NCI-H1694 (cell line): ENCODE measurements at places on chromosomes 3 and 15.

GRCh38 chr15:96093063-96093462, 237.4 kb upstream of the NR2F2 start:
- DNase-seq, result no peak

DNA sequence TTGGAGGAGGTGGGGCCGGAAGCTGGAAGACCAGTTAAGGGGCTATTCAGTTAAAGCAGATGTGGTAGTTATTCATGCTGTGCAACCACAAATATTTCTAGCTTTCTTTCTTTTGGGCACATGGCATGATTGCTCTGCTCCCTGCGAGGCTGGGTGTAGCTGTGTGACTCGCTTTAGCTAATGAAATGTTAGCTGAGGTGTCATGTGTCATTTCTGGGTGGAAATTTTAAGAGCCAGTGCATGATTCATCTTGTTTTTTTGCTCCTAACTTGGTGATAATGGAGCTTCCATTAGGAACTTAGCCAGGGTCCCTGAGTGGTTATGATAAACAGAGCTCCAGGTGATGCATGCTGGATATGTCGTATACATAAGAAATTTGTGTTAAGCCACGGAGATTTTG, 300.6 kb downstream of the SATB1 start:
- DNase-seq, result no peak

DNA sequence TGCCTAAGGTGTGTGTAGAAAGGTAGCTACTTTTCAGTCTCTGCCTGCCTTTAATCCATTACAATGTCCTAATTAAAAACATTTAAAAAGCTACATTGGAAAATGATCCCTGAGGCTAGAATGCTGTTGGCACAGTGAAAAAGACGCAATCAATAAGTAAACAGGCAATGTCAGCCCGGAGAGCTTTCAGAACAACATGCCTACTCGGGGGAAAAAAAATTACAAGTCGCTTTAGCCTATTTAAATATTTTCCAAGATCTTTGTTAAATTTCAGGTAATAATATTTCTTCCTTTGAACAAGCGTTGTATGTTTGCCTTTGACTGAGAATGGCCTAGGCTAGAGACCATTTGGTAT, 46.6 kb upstream of the CD47 start:
- no peak for DNase-seq

GRCh38 chr3:102002056-102002455, 152.7 kb downstream of the NFKBIZ start:
- no peak for DNase-seq

DNA sequence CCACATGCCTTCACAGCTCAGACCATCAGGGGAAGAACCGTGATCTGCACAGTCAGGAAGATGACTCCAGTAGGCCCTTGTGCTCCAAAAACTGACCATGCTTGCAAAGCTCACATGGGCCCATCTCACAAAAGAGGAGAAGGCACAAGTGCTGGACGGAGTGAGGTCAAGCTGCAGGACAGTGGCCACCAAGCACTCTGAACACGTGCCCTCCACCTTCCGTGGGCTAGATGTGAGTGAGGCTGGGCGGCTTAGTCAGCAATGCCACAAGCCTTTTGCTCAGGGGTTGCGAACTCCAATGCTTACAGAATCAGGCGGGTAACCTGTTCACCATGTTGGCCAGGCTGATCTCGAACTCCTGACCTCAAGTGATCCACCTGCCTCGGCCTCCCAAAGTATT, 70.9 kb downstream of the SCN5A start:
- no peak for DNase-seq

DNA sequence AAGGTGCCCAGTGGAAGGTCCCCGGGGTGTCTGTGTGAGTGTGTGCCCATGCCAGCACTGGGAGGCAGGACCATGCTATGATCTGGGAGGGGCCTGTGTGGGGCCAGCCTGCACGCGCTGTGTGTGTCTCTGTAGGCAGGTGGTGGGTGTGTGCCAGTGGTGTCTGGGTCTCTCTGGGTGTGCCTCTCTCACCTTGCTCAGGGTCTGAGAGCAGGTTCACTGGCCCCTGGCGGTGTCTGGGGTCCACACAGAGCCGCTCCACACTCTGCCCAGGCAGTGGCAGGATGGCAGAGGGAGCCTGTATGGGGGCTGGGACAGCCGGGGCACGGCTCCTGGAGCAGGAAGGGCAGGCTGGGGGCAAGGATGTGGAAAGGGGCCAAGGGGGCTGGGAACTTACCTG, 12.6 kb downstream of the ITIH4 start:
- no peak for DNase-seq

GRCh38 chr3:121545049-121545573, 677 bp downstream of the POLQ start:
- no peak for DNase-seq

GRCh38 chr3:122898298-122898697, 103.4 kb downstream of the SLC49A4 start:
- DNase-seq, result no peak

DNA sequence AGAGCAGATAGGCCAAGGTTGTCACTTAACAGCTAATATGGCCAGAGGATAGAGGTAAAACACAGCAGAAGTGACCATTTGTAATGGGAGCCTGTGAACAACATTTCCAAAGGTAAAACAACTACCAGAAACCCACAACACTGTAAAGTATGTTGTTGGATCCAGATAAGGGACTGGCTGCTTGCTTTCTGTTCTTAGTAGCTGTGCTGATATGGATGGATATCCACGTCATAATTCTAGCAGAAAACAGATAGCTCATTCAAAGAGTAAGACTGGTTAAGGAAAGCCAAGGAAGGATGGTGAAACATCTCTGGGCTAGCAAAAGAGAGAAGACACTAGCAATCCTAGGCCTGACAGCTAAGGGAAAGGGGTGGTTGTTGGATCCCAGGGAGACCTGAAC, 36.9 kb upstream of the SPRED1 start:
- DNase-seq, result no peak

- no peak for DNase-seq
Observed at GRCh38 chr3:138724443-138724842, 110.3 kb downstream of the PIK3CB start.

DNA sequence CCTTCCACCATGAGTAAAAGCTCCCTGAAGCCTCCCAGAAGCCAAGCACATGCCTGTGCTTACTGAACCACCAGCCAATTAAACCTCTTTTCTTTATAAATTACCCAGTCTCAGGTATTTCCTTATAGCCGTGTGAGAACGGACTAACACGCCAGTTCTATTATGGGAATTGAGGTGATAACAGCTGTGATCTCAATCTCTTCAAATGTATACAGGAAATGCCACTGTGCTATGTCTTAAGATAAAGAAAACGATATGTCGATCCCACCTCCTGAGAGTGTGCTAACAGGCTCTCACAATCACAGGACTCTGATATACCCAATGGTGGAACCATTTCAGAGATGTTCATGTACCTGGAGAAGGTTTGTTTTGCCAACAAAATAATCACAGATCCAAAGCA, 26.2 kb downstream of the CHSY1 start:
- DNase-seq, result no peak

GRCh38 chr15:67296188-67296587, 41.6 kb downstream of the IQCH start:
- no peak for DNase-seq

GRCh38 chr3:34072297-34072696, 273.9 kb downstream of the PDCD6IP start:
- DNase-seq, result no peak

DNA sequence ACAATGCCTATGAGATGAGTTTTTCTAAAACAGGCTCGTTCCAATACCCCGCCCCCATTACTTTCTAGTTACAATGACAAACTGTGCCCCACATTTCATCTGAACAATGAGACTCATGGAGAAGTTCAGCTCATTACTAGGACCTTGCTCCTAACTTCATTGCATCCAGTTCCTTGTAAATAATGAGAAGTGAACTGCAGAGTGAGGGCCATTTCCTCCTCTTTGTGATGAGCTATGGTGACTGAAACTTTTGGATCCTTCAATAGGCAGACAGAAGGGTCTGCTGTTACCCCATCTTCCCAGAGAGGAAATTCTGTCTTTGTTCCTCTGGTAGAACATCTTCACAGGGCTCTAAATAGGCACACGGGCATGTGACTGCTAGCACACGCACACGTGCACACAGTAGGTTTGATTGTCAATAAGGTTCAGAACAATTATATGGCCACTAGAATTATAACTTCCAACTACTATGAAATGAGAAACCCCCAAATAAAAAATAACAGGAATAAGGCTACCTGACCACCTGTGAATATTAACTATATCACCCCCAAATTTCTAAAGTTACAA, 51.8 kb downstream of the SERP1 start:
- no peak for DNase-seq

DNA sequence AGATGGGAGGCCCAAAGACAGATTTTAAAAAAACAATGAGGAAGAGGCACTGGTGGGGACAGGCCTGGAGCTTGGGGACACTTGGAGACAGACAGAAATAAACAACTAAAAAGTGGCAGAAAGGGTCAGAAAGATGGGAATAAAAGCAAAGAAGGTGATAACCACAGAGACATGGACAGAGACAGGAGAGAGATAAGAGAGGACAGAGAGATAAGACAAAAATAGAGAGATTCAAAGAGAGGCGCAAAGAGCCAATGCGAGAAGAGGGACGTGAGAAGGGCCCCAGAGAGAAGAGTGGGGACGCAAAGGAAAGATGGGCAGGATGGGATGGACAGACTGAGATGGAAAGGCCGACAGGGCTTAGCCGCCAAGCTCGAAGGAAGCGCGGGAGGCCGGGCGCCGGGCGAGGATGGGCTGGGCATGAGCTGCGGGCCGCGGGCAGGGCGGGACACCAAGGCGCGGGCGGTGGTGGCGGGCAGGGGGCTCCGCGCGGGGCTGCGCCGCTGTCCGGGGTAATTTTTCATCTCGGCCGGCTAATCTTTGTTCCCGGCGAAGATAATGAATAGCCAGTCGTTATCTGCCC, 3.1 kb upstream of the GATA2 start:
- no peak for DNase-seq

GRCh38 chr15:93189561-93189960, 100.5 kb upstream of the RGMA start:
- DNase-seq, result no peak

DNA sequence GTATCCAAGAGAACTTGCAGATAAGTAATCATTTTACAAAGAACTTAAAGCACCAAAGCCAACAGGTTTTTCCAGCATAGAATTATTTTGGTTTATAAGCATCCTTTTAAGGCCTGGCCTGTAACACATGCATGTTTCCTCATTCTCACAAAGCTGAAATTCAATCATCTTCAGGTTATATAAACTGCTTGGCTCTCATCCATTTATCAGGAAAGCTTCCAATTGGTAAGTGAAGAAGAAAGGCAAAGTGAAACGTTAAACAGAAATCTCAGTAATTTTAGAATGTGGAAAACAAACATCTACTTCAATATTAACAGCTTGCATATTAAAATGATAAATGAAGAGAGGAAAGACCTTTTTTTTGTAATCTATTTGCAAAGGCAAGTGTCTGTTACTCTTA, 1.6 kb downstream of the SERP1 start:
- no peak for DNase-seq

GRCh38 chr3:151330899-151331298, 1.6 kb upstream of the P2RY13 start:
- DNase-seq, result no peak

DNA sequence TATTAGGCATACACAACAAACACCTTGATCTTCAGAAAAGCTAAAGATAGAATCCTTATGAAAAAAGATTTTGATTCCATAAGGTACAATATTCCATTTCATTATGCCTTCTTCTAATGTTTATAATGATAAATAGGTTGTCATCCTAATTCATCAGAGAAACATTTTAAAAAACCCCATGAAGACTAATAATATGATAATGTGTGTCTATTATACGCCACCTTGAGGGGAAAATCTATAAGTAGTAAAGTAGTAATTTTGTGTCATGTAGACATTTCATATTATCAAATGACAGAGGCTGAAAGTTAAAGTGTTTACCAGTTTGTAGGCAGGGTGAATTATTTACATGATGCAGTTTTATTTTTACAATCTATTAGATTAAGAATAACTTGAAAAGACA, 524.3 kb downstream of the GBE1 start:
- no peak for DNase-seq

DNA sequence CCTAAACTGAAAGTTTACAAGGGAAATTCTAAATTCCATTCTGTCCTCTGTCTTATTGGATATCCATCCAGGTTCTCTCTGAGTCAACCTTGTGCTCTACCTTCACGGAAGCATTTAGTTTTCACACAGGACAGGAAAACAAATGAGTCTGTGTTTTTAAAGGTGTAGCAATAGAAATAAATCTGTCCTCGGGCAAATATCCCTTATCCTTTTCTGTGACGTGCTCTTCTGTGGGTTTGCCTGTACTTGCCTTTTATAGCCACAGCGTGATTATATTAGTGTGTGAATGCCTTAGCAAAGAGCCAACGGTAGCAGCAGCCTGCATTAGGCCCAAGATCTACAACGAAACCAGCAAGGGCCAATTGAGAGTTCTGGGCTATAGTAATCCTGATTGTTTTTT, 127.2 kb upstream of the PLSCR5 start:
- no peak for DNase-seq

DNA sequence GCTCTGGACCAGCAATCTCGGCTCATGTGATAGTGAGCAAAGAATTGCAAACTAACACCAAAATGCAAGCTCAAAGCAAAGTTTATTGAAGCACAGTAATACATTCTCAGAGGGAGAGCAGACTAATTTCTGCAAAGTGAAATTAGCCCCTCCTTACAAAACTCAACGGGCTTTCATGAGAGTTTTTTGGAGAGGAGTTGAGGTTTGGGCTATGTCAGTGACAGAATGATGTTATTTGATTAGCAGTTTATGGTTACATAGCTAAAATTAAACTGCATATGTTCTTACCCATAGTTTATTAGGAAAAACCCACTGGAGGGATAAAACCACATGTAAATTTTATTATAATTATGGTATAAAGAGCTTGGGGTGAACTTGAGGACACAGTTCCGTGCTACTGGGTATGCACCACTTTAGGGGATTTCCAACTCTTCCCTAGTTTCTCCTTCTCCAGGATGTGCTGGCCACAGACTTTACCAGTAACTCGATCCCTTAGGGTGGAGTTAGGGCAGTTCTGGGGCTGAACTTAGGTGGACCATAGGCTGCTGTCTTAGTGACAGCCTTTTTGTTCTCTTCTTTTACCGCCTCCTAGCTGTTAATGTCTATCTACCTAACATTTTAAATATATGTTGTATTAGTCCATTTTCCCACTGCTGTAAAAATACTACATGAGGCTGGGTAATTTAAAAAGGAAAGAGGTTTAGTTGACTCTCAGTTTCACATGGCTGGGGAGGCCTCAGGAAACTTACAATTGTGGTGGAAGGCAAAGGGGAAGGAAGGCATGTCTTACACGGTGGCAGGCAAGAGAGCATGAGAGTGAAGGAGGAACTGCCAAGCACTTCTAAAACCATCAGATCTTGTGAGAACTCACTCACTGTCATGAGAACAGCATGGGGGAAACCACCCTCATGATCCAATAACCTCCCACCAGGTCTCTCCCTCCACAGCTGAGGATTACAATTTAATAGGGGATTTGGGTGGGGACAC, 8.9 kb upstream of the AADACL2 start:
- DNase-seq, result no peak

DNA sequence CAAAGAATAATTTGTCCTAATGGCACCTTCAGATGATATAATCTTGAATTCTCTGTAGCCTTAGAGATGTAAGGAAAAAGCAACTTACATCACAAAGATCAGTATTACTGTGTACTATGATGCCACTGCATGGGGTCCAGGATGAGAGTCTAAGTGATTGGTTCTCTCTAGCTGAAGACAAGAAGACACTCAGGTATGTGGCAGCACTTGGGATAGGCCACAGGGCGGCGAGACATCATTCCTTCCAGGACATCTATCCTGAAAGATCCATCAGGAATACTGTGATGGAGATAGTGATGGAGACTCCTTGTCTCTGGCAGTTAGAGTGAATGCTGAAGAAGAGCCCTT, 2.5 kb downstream of the CD200 start:
- no peak for DNase-seq

GRCh38 chr3:94647131-94647530, 584.3 kb downstream of the NSUN3 start:
- DNase-seq, result no peak
